Amniotic epithelial cell (primary cell): ENCODE measurements at places on chromosomes 13 and 19.

DNA sequence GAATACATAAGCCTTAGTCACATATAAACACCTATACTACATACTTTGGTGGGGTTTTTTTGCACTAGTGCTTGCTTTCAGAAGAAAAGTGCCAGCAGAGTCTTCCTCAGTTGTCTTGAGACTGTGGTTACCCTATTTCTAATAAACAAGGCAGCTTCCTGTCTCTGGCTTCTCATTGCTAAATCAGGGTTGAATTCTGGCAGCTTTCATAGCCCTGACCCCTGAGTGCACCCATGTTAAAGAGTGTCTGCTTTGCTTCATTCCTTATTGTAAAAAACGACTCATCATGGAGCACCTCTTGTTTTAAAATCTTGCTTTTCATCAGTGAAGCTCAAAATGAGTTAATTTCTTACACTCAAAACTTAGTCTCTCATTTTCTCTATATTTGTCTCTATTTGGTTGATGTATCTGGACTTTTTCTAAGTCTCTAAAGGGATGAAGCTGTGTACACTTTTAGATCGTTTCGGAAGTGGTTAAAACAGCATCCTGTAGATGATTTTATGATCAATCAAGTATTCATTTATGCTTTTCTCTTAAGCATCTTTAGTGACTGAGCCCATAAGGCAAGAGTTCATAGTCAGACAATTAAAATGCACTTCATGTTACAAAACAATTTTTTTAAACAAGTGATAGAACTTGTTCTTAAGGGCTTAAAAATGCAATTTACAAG is 72.1 kb downstream of the KLF12 start:
- DNase-seq, result peak; percentile 89

- DNase-seq, result no peak
Observed at GRCh38 chr13:105878119-105878700, 657.3 kb downstream of the EFNB2 start.

DNA sequence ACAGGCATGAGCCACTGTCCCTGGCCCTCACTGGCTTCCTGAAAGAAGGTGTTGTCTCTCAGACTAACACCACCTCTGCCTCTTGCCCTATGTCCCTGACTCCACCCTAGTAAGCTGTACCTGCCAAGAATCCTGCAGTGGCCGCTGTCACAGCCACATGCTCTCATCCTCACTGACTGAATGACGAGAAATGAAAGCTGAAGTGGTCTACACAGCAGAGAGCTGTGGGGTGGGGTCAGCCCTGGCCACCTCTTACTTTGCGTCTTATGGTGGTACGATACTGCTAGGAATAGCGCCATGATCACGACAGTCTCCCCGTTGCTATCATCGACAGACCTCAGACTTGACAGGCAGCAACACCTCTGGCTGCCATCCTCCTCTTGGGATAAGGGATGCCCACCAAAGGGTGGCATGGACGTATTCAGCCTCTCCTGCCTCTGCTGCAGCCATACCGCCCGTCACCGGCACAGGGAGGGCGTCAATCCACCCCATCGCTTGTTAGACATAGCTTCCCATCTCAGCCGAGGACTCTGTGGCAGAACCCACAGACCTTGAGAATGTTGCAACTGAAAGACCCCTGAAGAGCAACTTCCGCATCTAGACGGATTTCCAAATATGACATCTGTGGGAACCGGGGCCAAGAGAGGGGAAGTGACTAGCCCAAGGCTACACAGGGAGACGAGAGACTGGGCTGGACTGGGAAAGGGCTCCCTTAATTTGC is 809 bp downstream of the MYO1F start:
- no peak for DNase-seq

- peak; percentile 61 for DNase-seq
Observed at GRCh38 chr19:16106121-16106520, 5.6 kb upstream of the RAB8A start.

DNA sequence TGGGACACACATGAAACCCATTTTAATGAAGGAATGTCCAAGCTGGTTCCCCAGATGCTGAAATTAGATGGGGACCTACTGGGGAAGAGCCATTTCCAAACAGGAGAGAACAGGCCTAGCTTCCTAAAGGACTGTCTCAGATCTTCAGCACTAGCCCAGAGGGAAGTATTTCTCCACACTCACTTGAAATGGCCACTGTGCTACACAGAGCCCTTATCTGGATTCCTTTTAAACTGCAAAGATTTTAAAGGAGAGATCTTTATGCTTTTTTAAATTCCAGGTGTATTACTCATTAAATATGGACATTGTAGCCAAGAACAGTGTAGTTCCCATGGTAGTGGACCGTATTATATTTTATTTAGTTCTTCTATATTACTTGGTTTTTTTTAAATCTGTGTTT is 255.3 kb downstream of the SHISA2 start:
- peak; percentile 14 for DNase-seq

DNA sequence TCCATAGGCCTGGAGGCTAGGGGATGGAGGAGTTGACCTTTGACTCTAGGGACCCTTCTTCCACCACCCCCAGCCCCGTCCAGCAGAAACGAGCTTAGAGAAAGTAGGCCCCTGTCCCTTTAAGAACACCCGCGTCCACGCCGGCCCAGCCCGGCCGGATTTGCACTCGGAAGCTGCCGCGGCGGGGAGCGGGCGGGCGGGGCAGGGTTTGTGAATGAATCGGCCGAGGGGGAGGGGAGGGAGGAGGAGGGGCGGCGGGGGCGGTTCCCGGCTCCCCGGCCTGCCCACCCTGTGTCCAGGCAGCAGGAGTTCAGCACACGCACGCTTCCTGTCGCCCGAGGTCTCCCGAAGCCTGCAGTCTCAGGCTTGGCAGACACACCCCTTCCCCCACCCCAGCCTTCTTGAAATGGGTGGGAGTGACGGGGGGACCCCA is 1.5 kb downstream of the UNC13A start:
- no peak for DNase-seq

DNA sequence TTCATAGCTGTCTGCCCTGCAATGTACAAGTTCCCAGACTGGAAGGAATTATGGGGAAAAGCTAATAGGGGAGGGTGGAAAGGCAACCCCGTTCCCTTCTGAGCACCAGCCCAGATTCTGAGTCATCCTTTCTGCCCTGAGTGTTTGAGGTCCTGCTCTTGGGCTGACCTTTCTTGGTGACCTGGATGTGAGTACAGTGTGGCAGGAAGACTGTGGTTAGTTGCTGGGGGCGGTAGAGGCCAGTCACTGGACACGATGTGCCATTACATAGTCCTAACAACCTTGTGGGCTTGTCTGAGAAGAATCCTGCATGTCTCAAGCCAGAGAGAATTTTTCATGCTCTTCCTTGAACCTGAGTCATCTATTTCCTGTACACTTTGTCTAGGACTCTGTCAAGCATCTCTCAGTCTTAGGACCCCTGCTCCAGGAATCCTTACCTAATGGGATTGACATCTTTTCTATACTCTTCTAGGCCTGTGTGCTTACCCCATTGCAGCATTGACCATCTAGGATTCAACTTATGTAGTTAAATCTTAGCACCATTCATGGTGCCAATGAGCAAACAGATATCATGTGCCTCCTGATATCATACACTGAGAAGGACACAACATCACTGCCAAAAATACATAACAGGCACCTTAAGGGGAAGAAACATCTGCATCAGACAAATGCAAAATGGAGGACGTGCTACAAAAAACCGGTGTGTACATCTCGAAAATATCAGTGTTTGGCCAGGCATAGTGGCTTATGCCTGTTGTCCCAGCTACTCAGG is 8.1 kb upstream of the ANGPTL4 start:
- peak; percentile 99 for DNase-seq

DNA sequence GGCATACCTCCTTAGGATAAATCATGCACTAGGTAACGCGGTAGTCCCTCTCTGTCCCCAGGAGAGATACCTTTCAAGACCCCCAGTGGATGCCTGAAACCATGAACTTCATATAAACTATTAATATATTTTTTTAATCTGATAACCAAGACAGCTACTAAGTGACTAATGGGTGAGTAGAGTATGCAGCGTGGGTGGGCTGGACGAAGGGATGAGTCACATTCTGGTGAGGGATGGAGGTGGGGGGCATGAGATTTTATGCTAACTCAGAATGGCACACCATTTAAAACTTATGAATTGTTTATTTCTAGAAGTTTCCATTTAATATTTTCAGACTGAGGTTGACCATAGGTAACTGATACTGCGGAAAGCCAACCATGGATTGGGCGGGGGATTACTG is 46.2 kb downstream of the CDK8 start:
- DNase-seq, result peak; percentile 69

GRCh38 chr13:110299283-110299840 is 7.6 kb downstream of the COL4A1 start:
- no peak for DNase-seq

DNA sequence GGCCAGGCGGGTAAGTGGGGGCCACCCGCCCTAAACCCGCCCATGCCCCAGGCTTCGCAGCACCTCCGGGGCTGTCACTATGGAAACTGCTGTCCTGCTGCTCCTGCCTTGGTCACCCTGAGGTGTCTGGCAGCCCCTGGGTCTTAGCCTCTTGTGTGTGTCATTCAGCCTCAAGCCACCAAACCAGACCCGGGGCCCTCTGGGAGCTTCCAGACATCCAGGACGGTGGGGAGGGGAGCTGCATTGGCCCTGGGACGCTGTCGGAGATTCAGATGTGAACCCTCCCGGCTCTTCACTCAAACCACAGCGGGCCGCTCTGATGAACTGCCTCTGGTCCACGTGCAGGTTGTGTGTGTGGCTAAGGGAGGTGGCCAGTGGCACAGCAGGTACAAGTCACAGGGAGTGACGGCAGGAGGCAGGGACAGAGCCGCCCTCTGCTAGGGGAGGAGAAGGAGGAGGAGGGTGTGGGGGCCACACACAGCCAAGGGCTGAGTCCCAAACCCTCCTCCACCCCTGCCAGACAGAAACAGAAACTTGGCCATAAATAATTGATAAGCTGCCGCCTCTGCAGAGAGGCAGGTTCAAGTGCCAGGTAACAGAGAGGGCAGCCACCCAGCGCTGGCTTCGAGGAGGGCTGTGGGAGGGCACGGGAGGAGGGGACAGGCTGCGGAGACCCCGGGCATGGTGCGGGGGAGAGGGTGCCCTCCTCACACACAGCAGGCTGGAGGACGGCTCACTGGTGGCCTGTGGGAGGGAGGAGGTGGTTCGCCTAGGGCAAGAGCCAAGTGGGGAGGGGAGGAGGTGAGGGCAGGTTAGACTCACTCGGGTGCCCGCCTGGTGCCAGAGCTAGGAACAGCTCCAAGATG is 8.0 kb downstream of the NANOS3 start:
- no peak for DNase-seq

GRCh38 chr19:49347835-49348234 is 12.6 kb downstream of the CD37 start:
- DNase-seq, result peak; percentile 79

DNA sequence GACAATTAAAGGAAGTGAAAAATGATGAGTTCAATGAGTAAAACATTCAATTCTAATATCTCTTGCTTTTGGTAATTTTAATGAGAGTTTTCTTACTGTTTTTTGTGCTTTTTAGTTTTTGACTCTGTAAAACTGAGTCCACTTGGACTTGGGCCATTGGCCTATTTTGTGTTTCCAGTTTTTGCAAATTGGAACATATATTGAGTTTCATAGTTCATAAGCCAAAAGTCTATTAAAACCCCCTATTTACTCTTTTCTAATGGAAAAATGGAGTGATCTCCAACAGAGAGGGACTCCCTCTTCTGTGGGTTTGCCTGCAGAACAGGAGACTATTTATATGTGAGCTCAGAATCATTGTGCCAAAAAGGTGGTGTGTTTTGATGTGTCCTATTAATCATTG is 219.7 kb upstream of the SPRY2 start:
- DNase-seq, result no peak

DNA sequence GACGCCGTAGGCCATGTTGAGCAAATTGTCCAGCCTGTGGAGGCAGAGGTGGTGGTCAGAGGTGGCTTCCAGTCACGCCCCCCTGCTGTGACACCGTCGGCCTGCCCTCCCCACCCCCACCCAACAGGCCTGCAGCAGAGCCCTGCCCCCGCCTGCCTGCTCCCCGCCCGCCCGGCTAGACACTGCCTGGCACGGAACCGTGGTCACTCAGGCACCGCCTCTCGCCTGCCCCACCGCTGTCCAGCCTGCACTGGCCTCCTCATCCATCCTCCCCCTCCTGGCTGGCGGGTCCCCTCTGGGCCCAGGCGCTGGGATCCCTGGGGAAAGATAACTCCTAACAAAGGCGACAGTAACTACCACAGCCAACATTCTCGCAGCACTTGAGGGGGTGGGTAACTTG is 21.7 kb downstream of the PRKCSH start:
- DNase-seq, result peak; percentile 71

DNA sequence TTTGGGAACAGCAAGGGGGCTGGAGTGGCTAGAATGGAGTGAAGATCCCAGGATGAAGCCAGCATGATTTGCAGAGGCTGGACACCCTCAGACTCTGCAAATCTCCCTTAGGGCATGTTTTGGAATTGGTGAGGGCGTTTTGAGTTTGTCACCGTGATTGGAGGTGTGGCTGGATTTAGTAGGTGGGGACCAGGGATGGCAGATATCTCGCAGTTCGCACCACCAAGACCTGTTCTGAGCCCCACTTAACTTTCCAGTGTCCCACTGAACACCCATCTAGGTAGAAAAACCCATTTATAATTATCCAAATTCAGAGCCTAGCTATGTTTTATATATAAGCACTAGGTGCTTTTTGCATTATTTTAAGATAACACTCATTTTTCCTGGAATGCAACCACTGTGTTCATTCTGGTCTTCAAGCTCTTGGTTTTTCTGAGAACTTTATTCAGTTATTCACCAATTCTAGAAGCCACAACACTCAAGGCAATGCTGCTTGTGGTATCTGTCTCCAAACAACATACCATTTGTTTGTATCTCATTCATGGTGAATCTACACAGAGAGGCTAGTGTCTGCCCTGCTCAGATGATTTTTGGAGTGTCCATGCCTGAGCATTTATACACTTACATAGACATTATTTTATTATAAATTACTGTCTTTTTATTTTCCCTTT is 3.0 kb upstream of the NANOS2 start:
- no peak for DNase-seq
